ENCODE measurements at places on chromosomes 6 and 20.

DNA sequence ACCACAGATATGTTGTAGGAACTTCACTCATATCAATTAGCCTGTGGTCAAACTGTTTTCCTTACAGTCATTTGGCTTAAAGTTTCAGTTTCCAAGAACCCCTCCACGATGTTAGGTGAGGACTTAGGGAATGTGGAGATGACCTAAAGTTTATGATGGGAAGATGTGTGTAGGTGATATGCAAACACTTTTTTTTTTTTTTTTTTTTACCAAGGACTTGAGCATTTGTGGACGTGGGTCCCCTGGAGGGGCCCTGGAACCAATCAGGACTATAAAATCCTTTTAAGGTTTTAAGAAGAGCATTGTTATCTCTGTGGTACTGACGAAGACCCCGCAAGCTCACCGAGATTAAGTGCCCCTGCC lies 478 bp upstream of the MTHFD1L start:
- DNase-seq, result no peak

GRCh38 chr20:39752262-39752876 lies 790.2 kb downstream of the DHX35 start:
- DNase-seq, result no peak

- peak; percentile 19 for DNase-seq
These were observed 28.8 kb downstream of the PDE7B start for GRCh38 chr6:135880066-135880972.

DNA sequence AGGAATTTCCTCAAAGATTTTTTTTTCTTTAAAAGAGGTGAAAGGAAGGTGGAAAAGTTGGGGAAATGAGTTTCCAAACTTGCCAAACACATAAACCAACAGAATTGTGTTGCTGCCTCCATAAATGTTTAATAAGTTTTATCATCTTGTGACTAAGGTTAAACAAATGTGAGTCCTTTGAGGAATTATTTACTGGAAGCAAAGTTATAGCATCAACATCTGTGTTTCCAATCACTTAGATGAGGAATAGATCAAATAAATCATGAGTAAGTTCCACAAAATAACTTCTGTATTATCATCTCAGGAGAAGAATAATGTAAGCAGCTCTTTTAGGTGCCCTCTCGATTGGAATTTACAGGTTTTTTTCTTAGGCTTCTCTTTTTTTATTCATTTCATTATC lies 20.5 kb downstream of the TSHZ2 start:
- no peak for DNase-seq

GRCh38 chr20:51469046-51469445 lies 73.5 kb downstream of the NFATC2 start:
- no peak for DNase-seq

All from stimulated activated CD8-positive, alpha-beta memory T cell treated with anti-CD3 and anti-CD28 coated beads, Interleukin-7, amount 100 ng/mL, for 1 hour (primary cell).